ENCODE measurements at places on chromosomes 5 and 9.

DNA sequence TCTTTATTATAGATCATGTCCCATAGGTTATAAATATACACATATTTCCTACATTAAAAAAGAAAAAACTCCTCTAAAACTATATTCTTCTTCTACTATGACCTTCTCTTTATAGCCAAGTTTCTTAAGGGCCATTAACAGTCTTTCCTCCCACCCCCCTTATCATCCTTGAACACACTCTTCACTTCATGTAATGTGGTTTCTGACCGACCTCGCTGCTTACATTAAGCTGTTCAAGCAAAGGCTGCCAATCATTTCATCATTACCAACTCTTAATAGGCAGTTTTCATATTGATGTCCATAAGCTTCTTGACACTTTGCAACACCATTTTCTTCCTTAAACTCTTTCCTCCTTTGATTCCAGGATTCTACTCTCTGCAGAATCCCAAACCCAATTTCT lies 283.0 kb upstream of the PCSK5 start:
- no peak for DNase-seq

DNA sequence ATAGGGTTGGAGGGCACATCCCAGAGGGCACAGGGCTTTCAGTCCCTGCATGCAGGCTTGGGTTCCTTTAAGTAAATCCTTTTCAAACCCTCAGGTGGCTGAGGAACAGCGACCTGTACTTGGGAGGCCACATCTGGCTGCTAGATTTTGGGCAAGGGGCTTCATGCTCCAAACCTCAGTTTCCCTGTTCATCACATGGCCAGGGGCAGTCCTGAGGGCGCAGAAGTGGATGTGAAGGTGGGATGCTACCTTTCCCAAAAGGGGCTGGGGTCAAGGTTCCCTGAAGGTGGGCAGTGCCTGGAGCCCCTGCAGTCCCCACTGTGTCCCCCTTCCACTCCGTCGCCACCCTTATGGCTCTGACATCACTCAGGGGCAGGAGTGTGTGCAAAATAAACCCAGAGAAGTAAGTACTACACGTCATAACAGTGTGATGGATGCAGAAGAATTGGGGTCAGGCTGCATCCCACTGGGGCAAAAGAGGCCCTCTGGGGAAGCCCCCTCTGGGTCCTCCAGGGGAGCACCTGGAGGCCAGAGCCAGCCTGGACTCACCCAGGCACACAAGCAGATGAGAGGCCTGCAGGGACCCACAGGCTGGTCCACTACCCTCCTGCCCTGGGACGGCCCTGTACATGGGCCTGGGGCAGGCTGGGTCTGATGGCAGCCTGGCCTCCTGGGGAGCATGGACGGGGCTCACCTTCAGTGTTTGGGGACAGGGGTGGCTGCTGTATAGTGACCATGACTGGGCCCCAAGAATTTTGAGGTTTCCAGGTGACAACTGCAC lies 1.9 kb upstream of the CARD19 start:
- no peak for DNase-seq

DNA sequence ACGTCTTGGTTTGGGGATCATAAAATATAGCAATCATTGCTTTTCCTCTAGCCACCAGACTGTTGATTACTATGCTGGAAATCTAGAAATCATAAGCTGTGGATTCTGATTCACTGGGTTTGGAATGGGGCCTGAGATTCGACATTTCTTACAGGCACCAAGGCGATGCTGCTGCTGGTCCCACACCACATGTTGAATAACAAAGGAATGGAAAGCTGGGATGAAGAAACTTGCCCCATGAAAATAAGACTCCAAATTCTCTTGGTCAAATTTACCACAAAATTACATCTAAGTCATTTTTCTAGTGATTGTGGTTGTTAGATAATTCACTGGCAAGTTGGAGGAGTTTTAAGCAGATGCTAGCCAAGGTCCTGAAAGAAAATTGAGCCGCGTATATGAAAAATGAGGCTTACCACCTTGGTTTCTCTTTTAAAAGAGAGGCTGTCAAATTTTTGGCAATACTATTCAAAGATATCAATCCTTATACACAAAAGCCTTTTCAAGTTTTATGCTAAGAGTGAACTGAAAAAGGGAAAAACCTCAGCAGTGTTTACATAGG lies 23.0 kb upstream of the MEIKIN start:
- no peak for DNase-seq

- no peak for DNase-seq
Measured at GRCh38 chr5:81739291-81739690, 11.6 kb downstream of the SSBP2 start.

- DNase-seq: no peak
Measured at GRCh38 chr5:175281714-175282113, 162.3 kb downstream of the DRD1 start.

DNA sequence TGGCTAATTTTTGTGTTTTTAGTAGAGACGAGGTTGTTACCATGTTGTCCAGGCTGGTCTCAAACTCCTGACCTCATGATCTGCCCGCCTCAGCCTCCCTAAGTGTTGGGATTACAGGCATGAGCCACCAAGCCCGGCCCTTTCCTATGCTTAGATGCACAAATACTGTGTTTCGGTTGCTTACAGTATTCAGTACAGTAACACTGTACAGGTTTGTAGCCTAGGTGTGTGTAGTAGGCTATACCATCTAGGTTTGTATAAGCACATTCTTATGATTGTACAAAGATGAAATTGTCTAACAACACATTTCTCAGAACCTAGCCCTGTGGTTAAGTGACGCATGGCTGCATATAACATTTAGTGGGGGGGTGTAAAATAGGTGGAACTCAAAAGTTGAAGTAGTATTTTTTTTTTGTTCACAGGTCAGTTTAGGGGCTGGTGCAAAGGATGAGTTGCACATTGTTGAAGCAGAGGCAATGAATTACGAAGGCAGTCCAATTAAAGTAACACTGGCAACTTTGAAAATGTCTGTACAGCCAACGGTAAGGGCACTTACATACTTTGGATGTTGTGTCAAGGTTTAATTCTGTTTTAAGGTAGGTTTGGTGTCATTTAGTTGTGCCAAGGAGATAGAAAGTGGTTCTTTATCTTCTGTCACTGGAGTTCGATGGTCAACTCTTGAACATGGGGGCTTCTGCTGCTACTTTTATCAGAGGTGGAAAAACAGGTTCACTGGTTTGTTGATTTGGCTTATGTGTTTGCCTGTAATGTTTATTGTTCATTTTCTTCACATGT lies 3.4 kb downstream of the NPM1 start:
- DNase-seq: no peak

- DNase-seq: no peak
Measured at GRCh38 chr5:90941002-90941720, 382.6 kb downstream of the ADGRV1 start.

DNA sequence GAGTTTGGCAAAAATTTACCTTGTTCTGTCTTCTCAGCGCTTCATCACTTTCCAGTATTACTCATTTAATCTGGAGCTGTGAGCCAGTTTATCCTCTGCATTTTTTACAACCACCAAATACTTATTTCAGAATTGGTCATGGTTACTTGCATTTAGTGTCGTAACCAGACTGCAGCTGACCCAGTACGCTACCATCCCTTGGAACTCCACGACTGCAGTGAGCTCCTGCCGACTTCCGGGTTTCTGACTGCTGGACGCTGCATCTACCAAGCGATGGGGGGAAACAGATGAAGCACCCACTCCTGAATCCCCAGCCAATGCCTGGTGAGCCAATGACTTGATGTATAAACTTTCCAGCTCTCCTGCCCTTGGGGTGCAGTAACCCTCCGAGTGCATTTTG lies 174.4 kb upstream of the PRLR start:
- no peak for DNase-seq

- DNase-seq: no peak
Measured at GRCh38 chr5:122371511-122372151, 59.6 kb downstream of the SNCAIP start.

DNA sequence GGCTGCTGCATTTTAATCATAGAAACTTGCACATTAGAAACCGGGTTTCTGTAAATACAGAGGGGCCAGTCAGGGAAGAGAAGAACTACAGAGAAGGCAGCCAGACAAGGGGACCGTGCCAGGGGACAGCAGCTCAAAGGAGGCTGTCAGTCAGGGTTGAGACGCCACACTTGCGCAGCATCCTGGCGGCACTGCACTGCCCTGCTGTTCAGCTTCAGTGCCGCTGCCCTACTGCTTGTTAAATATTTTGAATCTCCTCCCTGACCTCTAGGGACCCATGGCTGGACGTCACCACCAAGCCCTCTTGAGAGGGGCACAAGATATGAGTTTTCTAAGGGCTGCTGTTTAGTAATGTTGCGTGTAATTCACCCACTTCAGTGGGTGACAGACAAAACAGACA lies 43.6 kb upstream of the ZBTB43 start:
- DNase-seq: no peak

DNA sequence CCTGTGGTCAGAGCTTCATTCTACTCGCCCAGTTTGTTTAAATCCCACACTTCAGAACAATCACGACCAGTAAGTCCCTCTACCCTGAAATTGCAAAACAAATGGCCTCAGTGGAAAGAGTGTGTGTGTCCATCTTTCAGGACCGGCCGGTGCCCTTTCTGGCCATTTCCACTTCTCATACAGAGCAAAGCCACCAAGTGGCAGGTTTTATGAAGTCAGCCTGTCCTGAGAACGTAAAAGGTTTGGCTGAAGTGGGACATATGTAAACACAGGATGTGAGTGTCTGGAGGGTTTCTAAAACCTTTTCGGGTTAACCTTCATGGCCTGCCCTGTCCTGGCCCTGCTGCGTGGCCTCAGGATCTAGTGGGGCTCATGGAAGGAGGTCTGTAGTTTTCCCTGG lies 24.7 kb downstream of the NXNL2 start:
- DNase-seq: no peak

DNA sequence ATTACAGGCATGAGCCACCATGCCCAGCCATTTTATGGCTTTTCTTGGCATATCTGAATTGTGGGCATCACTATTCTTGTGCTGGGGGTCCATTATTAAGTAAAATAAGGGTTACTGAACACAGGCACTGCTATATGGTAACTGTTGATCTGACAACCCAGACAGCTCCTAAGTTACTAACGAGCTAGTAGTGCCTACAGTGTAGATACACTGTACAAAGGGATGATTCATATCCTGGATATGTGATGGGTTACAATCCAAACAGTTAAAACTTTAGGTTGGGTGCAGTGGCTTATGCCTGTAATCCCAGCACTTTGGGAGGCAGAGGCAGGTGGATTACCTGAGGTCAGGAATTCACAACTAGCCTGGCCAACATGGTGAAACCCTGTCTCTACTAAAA lies 4.3 kb downstream of the CD14 start:
- no peak for DNase-seq

Data from activated naive CD4-positive, alpha-beta T cell treated with anti-CD3 and anti-CD28 coated beads, Interleukin-2, amount 50 U/mL, for 16 hours (primary cell).